ENCODE measurements at places on chromosomes 13 and 19. TPM values are rescaled to one million over a fixed set of nuclear protein-coding genes. Genes with fewer than 3 reads are reported as not detected.

The C19orf85 gene
- total RNA-seq = not detected

The SYNE4 gene
- total RNA-seq = 9.4 TPM

The HSH2D gene
- 0.96 TPM for total RNA-seq

The NKPD1 gene
- total RNA-seq = 0.96 TPM

The TLE6 gene
- not detected for total RNA-seq

The TMEM255B gene
- 3.0 TPM for total RNA-seq

The DLL3 gene
- 0.64 TPM for total RNA-seq

The KLK3 gene
- total RNA-seq = under 0.01 TPM

The OVOL3 gene
- not detected for total RNA-seq

The ACER1 gene
- not detected for total RNA-seq
